ENCODE measurements at places on chromosomes 7 and 10. TPM values are rescaled to one million over a fixed set of nuclear protein-coding genes. Genes with fewer than 3 reads are reported as not detected.

Gene MEST
- total RNA-seq: 2.6 TPM

Gene INMT
- total RNA-seq: 0.11 TPM

Gene ECHDC3
- total RNA-seq: not detected

Gene FRMD4A
- 66.7 TPM for total RNA-seq

Gene WIPF3
- total RNA-seq: not detected

Gene FBXL13
- total RNA-seq: 0.64 TPM

Gene COPS6
- total RNA-seq: 100 TPM

Gene SPDYE6
- not detected for total RNA-seq

Gene LRRN3
- total RNA-seq: not detected

Gene STEAP4
- total RNA-seq: not detected

Gene C10orf67
- not detected for total RNA-seq

Gene GIMAP5
- not detected for total RNA-seq

Gene ASZ1
- total RNA-seq: not detected

Gene AKR1C4
- total RNA-seq: not detected

Gene GIMAP4
- 0.15 TPM for total RNA-seq

Gene TMEM176A
- total RNA-seq: not detected

Gene GNGT1
- not detected for total RNA-seq

Gene SFTPA2
- total RNA-seq: not detected

Gene PRPS1L1
- total RNA-seq: not detected

Gene LIPM
- total RNA-seq: not detected

Gene C10orf88
- 6.1 TPM for total RNA-seq

Gene TAS2R4
- total RNA-seq: 0.05 TPM

Gene ZNF804B
- total RNA-seq: not detected

Gene MACROH2A2
- total RNA-seq: 14.7 TPM

Gene GPAM
- 6.6 TPM for total RNA-seq

Gene HYAL4
- 0.05 TPM for total RNA-seq

Gene RET
- total RNA-seq: not detected

Gene ADCY1
- 1.5 TPM for total RNA-seq

Gene FIS1
- total RNA-seq: 296 TPM

Gene PLPP4
- total RNA-seq: 3.2 TPM

Gene CYP2C8
- total RNA-seq: not detected

Gene SORCS1
- total RNA-seq: 6.6 TPM

Gene FXYD4
- not detected for total RNA-seq

Gene COMTD1
- 17.8 TPM for total RNA-seq

Gene COBL
- total RNA-seq: 5.0 TPM

Gene INTS15
- total RNA-seq: 28.3 TPM

Gene CHN2
- 0.79 TPM for total RNA-seq

Gene GFRA1
- total RNA-seq: 0.34 TPM

Gene RPS24
- total RNA-seq: 3,510 TPM

Gene WAC
- total RNA-seq: 84.4 TPM

Gene SYT15B
- 0.04 TPM for total RNA-seq
